ENCODE measurements at places on chromosomes 1 and 21.
A peak's percentile ranks its signal among the peaks of the same experiment; 100 is the strongest.

DNA sequence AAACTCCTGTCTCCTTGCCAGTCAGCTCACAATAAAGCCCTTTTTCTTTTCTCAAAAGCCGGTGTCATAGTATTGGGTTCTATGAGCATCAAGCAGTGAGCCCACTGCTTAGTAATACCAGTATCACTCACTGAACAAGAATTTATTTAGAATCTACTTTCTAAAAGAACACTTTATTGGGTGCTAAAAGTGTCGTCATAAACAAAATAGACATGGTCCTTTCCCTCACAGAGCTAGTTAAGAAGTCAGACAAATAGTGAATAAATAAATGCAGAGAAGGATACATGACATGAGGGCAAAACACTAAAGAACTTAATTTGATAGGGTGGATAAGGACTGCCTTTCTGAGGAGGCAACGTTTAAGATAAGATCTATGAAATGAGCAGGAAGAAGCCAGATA is 32.2 kb downstream of the EVI5 start:
- DNase-seq, result peak; percentile 58

DNA sequence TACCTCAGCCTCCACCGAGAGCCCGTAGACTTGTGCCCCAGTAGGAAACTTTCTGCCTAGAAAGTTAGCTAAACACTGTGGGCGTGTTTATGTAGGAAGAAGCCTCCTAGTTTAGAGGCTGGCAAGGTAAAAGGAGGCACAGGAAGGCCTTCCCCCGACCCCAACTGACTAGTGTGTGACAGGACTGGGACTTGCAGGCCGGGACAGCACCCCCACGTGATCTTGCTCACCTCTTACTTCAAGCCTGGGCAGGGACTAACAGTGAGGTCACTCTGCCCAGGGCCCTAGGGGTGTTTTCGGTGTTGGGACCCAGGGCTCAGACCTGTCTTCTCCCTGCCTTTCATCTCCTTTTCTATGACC is 392 bp upstream of the TAGLN2 start:
- no peak for DNase-seq

- DNase-seq, result no peak
Measured at GRCh38 chr1:58477390-58477789, 69.1 kb downstream of the OMA1 start.

DNA sequence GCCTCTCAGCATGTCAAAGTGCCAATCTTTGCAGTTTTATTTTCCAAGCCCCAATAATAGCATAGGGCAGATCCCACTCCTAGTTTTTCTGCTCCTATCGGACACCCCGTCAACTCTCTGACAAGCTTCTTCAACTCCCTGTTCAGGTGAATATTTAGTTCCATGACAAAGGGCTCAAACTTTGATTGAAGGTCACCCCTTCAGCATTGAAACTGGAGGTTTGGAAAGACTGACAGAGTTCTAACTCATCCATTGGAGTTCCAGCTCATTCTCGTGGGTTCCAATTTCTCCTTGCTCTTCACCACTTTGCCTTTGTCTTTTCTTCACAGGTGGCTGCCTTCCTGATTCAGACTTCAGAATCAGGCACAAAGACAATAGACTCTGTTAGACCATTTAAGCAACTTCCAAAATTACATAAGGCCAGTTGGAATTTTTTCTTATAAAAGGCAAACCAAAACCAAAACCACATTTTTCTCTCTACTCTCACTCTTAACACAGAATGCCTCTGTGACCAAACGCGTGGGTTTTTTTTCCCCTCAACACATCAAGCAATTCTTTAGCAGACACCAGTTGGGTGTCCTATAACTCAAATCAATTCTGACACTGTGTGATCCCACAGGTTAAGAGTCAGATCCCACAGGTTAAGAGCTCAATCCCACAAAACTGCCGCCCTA is 169.3 kb upstream of the USP25 start:
- DNase-seq, result no peak

Data from COLO829 (cell line).